ENCODE measurements at places on chromosomes 2 and 18.

DNA sequence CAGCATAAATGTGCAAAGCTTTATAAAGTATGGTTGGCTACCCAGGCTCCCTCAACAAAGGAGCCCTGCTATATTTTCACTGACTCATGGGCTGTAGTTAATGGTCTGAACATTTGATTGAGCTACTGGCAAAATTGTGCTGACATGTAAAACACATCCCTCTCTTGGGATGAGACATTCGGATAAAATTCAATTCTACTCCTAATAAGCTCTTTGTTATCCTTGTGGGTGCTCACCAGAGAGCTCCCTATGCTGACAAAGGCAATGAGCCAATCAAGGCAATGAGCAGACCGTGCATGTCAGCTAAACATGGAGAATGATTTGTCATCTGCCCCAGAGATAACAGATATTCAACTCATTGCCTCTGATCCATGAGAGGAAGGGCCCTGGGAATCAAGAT is 27.7 kb downstream of the SERPINB8 start:
- no peak for DNase-seq

DNA sequence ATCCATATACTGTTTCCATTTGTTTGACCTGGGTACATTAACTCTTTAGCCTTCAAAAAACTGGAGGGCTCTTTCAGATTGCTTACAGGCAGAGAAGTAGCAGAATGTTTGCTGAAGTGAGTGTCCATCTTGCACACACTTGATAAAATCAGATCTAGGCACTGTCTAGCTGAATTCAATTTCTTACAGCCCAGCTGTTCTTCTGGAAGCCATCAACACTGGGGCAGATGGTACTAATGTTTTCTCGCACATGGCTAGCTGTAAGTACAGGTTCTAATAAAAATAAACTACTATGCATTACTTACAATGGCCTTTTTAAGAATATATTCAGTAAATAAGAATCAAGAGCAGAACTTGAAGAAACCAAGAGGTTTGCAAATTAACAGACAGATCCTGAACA is 175.9 kb downstream of the NBAS start:
- DNase-seq: no peak

GRCh38 chr18:59145055-59145454 is 5.4 kb downstream of the SEC11C start:
- no peak for DNase-seq

- DNase-seq: no peak
Observed at GRCh38 chr2:119349289-119349688, 17.3 kb downstream of the C2orf76 start.

- DNase-seq: no peak
Observed at GRCh38 chr2:40363631-40364030, 88.3 kb downstream of the SLC8A1 start.

GRCh38 chr18:57973889-57974288 is 70.1 kb upstream of the NEDD4L start:
- DNase-seq: no peak

DNA sequence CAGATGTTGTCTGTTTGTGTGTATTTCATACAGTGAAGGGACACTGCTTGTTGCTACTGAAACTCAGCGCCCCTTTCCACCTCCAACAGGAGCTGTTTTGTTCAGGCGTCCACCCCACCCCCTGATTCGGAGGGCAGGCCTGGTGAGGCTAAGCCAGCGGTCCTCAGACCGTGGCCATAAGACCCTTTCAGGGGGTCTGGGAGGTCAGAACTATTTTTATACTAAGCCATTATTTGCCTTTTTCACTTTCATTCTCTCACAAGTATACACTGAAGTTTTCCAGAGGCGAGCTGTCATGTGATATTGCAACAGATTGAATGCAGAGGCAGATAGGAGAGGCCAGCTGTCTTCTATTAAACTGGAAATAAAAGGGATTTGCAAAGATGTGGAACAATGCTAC is 39.7 kb upstream of the IGFBP5 start:
- no peak for DNase-seq

DNA sequence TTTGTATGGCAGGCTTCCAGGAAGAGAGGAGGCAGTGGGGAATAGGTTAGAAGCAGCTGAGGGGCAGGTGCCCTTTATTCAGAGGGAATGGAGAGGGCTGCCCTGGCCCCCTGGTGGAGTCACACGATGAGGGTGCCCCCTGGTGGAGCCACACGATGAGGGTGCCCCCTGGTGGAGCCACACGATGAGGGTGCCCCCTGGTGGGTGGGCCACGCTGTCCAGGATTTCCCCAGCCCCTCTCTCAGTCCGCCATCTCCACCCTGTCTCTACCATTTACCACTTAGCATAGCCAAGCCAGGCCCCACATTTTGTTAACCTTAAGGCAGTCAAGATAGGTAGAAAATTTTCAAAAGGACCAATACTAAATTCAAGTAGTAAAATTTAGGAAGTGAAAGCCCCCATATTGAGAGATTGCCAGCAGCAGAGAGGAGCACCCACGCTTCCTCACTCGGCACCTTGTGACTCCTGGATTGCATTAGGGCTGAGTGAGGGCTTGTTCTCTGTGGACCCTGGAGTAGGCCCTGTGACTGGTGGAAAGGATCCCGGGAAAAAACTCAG is 10.4 kb upstream of the FAM228A start:
- DNase-seq: no peak

DNA sequence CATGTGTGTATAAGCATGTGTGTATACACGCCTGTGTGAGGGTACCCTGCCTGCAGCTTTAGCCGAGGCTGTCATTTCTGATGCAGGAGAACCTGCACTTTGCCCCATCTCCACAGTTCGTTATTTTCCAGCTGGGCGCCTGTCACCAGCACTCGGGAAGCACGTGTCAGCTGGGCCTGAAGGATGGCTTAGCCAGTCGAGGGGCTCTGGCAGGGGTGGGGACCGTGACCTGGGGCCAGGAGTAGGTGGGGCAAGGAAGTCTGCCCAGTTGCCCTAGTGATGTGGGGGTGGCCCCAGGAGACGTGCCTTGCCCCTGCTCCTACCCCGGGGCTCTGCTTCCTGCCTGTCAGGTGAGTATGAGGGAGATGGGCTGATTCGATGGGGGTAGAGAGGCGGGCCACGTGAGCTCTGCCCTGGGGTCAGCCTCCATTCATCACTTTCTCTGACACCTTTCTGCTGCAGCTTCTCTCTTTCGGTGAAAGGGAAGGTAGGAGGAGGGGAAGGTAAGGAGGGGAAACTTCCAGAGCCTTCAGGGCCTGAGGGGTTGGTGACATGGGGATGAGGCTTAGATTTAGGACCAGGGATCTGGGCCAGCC is 130.6 kb upstream of the SKOR2 start:
- no peak for DNase-seq

GRCh38 chr2:173657996-173658717 is 303.5 kb downstream of the CDCA7 start:
- DNase-seq: no peak

- DNase-seq: no peak
Observed at GRCh38 chr2:151021747-151022452, 239.8 kb downstream of the RBM43 start.

DNA sequence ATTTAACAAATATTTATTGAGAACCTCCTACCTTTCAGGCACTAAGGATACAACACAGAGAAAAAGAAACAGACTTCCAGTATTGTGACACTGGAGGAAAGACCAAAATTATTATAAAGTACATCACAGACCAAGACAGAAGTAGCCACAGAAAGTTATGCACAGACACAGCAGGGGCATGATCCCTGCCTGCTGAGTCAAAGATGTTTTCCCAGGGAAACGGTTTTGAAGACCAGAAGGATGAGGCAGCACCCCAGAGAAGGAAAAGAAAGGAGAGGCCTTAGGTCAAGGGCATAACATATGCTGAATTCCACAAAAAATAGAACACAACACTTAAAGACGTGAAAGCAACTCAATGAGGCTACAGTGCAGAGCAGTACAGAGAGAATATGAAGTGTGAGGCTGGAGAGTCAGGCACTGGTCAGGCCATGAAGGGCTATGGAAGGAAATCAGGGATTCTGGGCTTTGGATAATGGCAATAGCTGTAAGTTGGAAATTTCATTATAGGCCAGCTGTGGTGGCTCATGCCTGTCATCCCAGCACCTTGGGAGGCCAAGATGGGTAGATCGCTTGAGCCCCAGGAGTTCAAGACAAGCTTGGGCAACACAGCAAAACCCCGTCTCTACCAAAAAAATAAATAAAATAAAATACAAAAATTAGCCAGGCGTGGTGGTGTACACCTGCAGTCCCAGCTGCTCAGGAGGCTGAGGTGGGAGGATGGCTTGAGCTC is 8.2 kb downstream of the ADAM17 start:
- no peak for DNase-seq

DNA sequence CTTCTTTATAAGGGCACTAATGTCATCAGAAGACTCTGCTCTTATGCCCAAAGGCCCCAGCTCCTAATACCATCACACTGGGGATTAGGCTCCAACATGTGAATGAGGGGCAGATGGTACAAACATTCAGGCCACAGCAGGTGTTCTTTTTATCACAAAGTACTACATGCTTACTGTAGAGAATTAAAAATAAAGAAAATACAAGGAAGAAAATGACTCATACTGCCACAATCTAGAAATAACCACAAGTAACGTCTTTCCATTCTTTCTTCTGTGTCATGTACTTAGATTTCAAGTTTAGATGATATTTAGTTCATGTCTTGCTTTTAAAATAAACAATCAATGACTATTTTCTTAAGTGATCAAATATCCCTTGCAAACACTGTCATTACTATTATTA is 100.3 kb upstream of the NEDD4L start:
- no peak for DNase-seq

- no peak for DNase-seq
Observed at GRCh38 chr2:19216676-19217602, 141.5 kb downstream of the OSR1 start.

GRCh38 chr2:239500574-239501550 is 100.0 kb upstream of the HDAC4 start:
- DNase-seq: peak; percentile 19

DNA sequence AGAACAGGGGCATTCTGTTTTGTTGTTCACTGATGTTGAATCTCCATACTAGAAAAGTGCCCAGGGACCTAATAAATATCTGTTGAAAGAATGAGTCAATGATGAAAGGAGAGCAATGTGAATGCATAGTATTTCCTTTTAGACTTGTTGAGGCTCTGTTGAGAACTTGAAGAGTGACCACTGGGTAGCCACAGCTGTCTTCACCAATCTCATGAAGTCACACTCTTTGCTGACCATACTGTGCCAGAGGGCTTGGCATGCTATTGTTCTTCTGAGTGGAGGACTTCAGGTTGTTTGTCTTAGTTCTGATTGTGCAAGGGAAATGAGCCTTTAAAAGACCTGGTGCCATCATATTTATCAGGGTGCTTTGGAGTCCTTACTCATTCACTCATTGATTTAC is 41.6 kb upstream of the NT5C1B start:
- no peak for DNase-seq

GRCh38 chr2:119483896-119484718 is 40.2 kb downstream of the SCTR start:
- no peak for DNase-seq

DNA sequence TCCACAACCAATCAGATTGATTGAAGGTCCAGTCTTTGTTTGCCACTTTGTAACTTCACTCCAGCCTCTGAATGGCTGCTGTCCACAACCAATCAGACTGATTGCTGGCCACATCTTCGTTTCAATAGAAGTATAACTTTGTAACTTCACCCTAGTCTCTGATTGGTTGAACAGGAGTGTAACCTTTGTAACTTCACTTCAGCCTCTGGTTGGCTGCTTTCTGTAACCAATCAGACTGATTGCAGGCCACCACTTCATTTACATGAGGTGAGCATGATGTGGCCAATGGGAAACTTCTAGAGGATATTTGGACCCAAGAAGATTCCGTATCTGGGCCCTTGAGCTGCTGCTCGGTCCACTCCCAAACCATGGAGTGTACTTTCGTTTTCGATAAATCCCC is 16.9 kb upstream of the ALPP start:
- no peak for DNase-seq

DNA sequence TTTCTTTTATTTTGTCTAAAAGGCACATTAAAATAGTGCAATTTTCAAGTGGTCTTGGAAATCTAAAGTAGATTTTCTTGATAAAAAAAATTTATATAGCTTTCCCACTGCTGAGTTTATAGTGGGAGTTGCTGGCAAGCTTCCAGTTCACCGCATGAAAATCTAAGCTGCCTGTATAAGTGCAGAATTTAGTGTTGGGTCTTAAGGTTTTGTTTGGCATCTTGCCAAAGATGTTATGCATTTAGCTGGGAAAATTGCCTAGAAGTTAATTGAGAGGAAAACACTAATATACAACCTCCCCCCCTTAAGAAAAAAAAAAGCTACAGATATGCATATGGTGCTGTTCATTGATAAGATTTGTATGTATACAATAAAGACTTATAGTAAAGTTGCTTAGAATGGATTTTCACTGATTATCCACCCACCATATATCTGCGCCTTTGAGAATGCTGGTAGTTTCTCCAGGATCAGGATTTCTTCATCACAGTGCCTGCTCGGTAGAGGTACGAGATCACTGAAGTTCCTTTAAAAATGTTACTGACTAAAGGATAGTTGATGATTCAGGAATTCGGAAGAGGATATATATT is 803.2 kb upstream of the POU3F3 start:
- DNase-seq: no peak

DNA sequence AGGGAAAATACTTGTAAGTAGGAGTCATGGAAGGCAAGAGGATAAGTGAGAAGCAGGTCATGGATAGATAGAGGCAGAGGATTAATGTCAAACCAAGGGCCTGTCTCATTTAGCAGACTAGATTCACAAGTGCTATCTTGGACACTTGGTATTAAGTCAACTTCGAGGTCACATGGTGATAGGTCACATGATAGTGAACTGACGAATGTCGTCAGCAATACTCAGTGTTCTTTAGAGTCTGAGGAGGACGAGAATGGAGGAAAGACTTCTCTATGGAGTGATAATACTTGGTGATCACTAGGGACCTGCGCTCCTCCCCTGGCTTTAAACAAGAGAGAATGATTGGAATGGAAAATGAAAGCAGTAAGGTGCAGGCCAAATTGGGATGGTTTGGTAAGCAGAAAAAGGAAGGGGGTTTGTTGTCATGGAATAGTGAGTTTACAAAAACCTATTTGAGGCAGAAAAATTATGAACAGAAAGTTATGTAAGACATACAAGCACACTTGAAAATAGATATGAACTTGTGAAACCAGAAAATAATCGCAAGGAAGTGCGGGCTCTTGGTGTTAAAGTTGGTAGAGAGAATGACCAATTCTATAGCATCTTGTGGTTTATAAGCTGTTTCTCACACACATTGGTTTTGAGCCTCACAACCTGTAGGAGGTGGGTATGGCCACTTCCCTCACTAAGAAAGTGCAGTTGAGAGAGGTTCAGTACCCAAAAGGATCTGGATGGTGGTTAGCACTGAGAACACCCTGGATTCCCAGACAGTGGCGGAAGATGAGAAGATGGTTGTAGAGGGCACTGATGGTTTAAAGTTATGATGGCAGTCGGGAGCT is 141.5 kb downstream of the WDSUB1 start:
- DNase-seq: peak; percentile 50

DNA sequence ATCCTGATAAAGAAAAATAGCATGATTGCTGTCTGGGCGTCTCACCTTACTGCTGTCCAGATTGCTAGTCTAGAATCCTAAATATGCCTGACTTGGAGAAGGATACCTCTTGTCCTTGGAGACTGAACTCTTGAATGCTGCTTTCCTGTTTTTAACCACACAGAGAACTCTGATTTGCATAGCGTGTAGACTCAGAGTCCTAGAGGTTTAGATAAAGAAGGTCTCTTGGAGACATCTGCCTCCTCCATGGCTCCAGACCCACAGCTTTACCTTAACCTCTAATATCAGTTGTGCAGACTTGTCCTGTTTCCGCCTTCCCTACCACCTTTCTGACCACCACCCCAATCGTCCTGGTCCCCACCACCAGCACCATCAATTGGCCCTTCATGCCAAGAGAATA is 292.6 kb upstream of the CYRIA start:
- DNase-seq: no peak
